ENCODE measurements at places on chromosomes 11 and 22.

DNA sequence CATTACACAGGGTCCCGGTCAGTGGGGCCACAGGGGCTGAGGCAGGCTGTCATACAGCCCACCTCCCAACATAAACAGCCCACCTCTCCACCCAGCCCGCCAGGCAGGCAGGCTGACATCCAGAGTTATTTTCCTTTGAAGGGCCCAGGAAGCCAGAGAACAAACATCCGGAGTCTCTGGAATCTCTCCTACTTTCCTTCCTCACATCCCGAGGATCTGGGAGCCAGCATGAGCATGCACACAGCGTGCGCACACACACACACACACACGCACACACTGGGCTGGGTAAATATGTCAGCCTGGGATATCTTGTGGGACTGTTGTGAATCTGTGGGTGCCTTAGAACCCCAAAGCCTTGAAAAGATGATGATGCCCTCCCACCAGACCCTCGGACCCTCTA is 55.4 kb downstream of the PDE2A start:
- no peak for DNase-seq

- no peak for DNase-seq
These were observed 193.0 kb upstream of the SNX19 start for GRCh38 chr11:131109257-131109656.

GRCh38 chr11:2209900-2210321 is 38.3 kb upstream of the TH start:
- peak; percentile 3 for DNase-seq

GRCh38 chr11:112540261-112540660 is 279.6 kb upstream of the PLET1 start:
- no peak for DNase-seq

GRCh38 chr22:42719133-42719532 is 1.5 kb downstream of the A4GALT start:
- DNase-seq: no peak
